ENCODE measurements at places on chromosomes 7 and 10. TPM values are rescaled to one million over a fixed set of nuclear protein-coding genes. Genes with fewer than 3 reads are reported as not detected.

The PILRA gene
- total RNA-seq = 3.3 TPM

- no peak for DNase-seq
Measured at GRCh38 chr7:108171164-108171563, 41.0 kb upstream of the LAMB4 start.

GRCh38 chr10:44386546-44387052 lies 1.7 kb upstream of the CXCL12 start:
- DNase-seq = peak; percentile 81

DNA sequence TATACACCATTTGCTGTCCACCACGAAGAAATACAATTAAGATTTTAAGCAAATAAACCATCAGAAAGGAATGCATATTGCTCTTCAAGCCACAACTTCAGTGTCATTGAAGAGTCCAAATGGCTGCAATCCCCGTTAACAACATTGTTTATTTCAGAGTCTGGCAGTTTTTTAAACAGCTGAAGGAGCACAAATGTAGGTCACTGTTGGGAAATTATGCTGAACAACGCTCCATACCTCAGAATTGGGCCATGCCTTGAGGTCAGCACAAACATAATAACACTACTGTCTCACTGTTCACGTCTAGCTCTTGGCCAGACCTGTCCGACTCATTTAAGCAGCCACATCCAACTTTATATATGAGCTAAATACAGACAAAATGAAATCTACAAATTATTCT lies 453.9 kb upstream of the GHITM start:
- no peak for DNase-seq

DNA sequence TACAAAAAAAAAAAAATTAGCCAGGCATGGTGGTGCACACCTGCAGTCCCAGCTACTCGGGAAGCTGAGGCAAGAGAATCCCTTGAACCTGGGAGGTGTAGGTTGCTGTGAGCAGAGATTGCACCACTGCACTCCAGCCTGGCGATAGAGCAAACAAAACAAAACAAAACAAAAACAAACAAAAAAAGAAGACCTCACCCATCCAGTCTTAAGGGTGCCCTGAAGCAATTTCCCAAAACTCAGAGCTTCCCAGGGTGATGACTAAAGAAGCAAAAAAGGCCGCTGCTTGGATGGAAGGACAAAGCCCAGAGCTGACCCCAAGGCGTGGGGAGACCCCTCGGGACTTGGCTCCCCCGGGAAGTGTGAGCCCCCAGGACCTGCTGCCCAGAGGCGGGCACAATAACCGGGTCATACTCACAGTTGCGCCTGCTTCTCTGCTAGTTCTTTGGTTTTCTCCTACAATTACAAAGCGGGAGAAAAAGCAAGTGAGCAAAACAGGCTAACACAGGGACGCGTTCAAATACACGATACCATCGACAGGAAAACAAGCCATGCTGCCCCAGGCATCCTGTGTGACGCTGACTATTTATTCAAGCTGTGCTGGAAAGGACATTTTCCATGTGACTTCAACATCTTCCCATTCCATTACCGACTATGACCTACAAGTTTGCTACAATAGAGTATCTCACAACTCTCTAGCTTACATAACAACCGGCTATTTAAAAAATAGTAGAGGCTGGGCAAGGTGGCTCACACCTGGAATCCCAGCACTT lies 29.9 kb downstream of the PAPOLB start:
- DNase-seq = no peak

The SERPINE1 gene
- 13.0 TPM for total RNA-seq

DNA sequence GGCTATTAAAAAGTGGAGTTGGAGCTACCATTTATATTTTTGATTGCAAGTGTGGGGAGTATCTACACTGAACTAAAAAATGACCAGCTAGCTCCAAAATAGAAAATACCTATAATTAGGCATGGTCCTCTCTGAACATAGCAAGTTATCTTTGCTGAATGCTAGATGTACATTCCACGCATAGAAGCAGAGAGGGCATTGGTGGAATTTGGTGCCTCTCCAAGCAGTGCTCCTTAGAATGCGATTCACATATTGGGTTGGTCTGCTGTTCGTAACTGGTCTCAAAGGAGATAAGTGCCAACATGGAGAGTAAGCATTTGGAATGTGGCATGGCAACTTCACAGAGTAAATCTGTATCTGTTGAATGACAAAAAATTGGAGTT lies 196.2 kb downstream of the PTN start:
- DNase-seq = no peak

- no peak for DNase-seq
Measured at GRCh38 chr10:129546106-129546505, 79.1 kb downstream of the MGMT start.

GRCh38 chr10:13340626-13341376 lies 7.3 kb downstream of the SEPHS1 start:
- no peak for DNase-seq

The FAM13C gene
- total RNA-seq = 0.39 TPM

DNA sequence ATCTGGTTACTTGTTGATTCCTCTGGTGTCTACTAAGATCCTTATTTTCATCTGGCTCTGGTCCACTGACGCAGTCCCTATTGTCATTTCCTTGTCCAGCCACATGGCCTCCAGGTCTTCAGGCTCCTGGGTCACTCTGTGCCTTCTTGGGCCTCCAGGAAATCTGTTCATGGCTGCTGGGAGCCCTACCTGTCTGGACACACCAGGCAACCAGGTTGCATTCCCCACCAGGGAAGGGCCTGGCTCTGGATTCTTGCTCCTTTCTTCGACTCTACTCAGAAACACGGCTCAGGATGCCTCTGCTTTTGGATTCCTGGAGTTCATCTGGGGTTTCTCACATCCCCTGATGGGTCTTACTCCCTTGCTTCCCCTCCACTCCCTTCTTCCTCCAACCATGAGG lies 8.0 kb upstream of the PPIF start:
- no peak for DNase-seq

The AKR1D1 gene
- 0.31 TPM for total RNA-seq

- peak; percentile 39 for DNase-seq
Measured at GRCh38 chr7:26155531-26156375, 3.8 kb downstream of the NFE2L3 start.

The PVRIG gene
- 0.50 TPM for total RNA-seq

DNA sequence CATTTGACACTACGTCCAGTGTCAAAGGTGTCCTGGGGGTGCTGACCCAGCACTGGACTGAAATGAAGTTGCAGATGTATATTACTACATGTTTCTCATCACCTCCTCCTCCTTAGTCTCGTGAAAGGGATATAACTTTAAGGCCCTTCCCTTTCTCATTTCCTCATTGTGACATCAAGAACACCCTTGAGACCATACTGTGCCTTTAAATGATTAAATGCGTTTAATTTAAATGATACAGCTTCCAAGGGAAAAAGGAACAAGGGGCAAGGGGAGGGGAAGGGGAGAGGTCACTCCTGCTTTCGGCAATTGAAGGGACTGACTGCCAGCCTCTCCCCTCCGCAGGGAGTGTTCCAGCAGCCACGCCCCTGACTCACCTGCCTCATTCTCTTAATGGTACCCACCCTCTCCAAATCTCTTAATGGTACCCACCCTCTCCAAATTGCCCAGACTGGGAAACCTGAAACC lies 80.5 kb upstream of the KMT2E start:
- no peak for DNase-seq

The TRIP6 gene
- 120 TPM for total RNA-seq

DNA sequence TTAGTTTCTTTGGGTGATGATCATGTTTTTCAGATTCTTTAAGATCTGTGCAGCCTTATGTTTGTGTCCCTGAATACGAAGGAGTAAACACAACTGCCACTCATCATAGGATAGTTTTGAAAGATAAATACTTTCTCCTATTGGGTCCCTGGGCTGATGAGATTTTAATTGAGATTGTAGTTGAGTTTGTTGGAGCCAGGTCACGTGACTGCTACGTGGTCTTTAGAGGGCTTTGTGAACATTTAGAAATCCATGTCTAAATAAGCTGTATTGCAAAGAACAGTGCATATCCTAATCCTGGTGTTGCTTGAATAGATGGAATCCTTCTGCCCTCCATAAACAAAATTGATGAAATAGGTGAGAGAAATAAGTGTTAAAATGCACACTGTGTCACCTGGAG lies 17.4 kb upstream of the ZNF716 start:
- no peak for DNase-seq

The DENND2A gene
- total RNA-seq = 8.2 TPM

The TPK1 gene
- total RNA-seq = 3.1 TPM

DNA sequence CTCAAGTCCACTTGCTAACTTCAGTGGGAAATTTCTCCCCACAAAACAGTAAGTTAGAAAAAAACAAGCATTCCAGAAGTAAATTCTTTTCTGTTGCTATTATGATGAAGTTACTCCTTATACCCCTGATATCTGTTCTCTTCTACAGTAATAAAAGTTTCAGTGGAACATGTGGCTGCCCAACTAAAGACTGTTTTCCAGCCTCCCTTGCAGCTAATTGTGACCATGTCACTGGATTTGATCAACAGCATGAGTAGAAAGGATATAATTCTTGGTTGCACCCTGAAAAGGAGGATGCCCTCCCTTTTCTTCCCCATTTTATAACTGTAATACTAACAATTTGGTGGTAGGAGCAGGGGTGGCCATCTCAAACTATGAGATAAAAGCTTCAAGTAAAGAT lies 40.6 kb downstream of the IMMP2L start:
- no peak for DNase-seq

GRCh38 chr7:132996581-132997242 lies 85.2 kb downstream of the CHCHD3 start:
- DNase-seq = no peak

The PRF1 gene
- not detected for total RNA-seq

The LRRC17 gene
- total RNA-seq = 2.1 TPM

DNA sequence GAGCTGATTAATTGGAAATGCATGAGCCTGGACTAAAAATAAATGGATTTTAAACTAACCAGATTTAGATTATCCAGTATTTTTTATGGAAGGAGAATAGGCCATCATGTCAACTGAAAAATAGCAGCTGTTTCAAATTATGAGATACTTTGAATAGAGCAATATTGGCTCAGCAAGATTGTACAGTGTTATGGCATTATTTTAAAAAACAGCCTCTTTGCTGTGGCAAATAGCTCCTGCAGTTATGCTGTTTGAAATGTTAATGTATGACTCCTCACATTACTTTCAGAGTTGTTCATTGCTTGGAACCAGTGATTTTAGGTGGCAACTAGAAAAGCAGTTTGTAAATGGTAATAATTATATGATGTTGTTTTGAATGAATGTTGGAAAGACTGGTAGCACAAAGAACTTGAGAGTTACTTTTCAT lies 244.5 kb downstream of the KIAA1217 start:
- no peak for DNase-seq

- DNase-seq = no peak
Measured at GRCh38 chr10:34677591-34677990, 137.5 kb downstream of the PARD3 start.

DNA sequence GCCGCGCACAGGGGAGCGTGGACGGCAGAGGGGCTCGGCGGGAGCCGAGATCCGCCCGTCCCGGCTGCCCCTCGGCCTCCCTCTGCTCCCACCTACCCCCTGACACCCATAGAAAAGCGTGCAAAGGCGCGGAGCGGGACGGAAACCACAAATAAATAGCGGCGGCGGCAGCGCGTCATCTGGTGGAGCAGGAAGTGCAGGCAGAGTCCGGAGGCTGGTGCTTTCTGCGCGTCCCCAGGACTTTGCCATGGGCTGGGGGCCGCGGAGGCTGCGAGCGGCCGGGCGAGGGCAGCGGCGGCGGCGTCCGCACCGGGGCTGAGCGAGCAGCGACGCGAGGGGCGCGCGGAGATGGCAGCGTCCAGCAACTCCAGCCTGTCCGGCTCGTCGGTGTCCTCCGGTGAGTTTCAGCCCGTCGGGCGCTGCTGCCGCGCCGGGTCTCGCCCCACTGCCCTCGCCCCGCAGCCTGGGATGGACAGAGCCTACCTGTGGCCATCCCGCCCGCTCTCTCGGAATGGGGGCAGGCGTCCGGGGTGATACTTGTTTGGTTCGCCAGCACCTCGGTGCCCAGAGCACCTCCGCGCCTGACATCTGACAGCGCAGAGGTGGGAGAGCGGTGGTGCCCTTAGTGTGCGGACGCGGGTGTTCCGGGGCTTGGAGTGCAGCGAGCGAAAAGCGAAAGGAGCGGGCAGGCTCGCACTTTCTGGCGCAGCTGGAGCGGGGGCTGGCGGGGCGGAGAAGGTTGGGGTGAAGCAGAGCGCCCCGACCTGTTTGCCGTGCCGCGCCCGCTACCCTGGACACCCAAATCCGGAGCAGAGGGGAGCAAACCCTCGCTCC lies at the start of gene CHN2:
TSS of gene CHN2 (plus strand) at position 182 of the 834 bp plus-strand sequence.
- peak; percentile 67 for DNase-seq

DNA sequence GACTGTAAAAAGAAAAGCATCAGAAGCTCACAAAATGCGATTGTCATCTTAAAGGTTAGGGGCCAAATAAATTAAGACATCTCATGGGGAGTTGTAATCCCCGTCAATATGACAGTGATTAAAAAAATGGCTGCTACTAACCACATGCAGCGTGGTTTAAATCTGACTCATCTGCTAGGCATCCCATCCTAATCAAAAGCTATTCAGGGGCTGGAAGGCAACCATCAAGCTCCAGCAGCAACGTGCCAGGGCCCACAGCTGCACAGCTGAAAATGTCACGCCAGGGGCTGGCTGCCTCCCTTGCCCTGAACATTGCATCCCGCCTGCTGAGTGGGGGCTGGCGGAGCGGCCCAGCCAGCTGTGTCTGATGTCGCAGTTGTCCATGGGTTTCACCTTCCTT lies 66.3 kb upstream of the FRMD4A start:
- DNase-seq = peak; percentile 45

DNA sequence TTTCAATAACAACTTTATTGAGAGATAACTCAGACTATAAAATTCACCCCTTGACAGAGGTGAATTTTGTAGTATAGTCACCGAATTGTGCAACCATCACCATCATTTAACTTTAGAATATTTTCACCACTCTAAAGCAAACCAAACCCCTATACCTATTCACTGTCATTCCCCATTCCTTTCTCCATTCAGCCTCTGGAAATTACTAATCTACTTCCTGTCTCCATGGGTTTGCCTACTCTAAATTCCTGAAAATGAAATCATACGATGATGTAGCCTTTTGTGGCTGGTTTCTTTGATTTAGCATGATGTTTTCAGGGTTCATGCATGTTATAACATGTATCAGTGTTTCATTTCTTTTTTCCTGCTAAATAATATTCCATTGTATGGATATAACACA lies 15.6 kb upstream of the LMTK2 start:
- DNase-seq = no peak

DNA sequence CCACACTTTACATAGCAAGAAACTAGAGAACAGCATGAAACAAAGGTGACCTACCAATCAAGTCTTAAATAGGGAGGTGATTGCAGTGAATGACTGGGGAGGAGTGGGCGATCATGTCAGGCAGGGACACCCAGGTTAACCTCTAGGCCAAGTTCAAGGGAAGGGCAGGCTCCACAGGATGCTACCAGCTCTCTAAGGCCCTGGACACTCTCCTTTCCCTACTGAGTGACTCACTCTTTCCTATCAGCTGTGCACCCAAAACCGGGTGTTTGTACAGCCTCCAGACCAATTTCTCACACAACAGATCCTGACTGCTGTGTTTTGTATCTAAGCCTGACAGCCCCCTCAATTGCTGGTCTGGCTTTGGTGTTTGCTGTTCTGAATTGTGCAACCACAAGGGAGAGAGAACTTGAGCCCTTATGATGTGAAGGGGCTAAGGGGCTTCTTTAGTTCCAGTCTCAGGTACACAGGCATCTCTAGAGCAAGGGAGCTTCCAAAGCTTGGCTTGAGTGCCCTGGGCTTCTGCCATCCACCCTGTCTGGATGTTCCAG lies 107.8 kb downstream of the TBXAS1 start:
- DNase-seq = no peak
